ENCODE measurements at places on chromosomes 3 and 15.

- DNase-seq, result no peak
Measured at GRCh38 chr15:101651554-101652097, 555 bp downstream of the TM2D3 start.

GRCh38 chr3:38601956-38602550 is 47.4 kb downstream of the SCN5A start:
- DNase-seq, result no peak

DNA sequence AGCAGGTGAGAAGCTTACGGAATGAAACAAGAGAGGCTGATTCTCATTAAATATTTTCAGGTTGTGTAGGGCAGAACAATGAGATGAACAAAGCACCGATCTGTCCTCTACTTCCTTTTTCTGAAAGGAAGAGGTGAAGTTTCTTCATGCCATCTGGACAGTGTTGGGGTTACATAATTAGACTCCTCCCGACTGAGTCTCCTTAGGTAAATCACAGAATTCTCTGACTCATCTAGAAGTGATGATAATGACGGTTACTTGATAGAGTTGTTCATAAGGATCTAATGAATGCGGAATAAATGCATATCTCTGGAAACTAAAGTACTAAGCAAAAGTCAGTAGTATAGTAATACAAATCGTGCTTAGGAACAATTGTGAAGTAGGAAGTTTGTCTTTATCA is 21.2 kb downstream of the CRTC3 start:
- no peak for DNase-seq

DNA sequence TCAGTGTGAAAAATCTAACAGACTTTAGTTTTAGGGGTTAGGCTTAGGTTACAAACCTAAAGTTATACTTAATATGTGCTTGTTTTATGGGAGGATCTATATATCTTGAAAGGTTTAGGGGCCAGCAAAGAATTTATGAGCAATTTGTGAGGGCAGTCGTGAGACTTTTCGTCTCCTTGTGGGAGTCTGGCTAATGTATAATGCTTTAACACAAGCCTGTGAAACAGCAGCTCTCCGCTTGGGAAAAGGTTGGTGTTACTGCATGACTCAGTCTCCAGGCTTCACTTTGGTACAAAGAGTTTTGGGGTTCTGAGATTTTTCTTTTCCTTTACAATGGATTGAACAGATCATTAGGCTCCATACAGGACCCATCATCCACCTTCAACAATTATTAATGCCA is 79.0 kb upstream of the MFGE8 start:
- DNase-seq, result no peak

GRCh38 chr15:25862472-25863110 is 536 bp downstream of the ATP10A start:
- DNase-seq, result no peak

DNA sequence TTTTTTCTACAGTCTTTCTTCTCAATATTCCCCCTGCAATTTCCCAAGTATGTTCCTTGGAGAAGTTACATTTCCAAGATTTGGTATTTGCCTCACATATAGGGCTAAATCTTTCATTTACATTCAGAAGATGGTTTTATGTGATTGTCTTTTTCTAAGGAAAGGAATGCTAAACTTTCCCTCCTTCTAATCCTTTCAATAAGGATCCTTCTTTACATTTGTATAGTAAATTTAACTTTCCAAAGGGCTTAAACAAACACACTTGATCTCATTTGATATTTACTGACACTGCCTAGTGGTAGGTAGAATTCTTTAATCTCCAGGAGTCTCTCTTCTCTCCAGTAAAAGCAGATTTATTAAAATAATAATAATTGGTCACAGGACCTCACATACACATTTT is 185.3 kb downstream of the LSAMP start:
- DNase-seq, result no peak

GRCh38 chr15:51369451-51369761 is 28.0 kb downstream of the GLDN start:
- DNase-seq, result no peak

GRCh38 chr3:14510838-14511622 is 29.1 kb downstream of the GRIP2 start:
- DNase-seq, result no peak

GRCh38 chr15:73631915-73632669 is 1.1 kb downstream of the NPTN start:
- no peak for DNase-seq

GRCh38 chr3:178517665-178518334 is 18.4 kb upstream of the KCNMB2 start:
- DNase-seq, result no peak

- DNase-seq, result no peak
Measured at GRCh38 chr3:110384601-110385000, 687.0 kb upstream of the NECTIN3 start.

DNA sequence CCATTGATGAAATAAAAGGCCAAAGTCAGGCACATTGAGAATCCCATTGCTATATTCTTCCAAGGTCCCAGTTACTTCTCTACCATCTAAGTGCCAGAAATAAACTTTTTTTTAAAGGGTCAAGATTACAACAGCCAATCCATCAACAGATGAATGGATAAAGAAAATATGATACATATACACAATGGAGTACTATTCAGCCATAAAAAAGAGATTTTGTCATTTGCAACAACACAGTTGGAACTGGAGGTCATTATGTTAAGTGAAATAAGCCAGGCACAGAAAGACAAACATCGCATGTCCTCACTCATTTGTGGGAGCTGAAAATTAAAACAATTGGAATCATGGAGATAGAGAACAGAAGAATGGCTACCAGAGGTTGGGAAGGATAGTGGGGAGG is 25.5 kb downstream of the ULK4 start:
- no peak for DNase-seq

Data from GM12891 (cell line).